AG08396 (cell line): ENCODE measurements at places on chromosomes 7 and 10.

DNA sequence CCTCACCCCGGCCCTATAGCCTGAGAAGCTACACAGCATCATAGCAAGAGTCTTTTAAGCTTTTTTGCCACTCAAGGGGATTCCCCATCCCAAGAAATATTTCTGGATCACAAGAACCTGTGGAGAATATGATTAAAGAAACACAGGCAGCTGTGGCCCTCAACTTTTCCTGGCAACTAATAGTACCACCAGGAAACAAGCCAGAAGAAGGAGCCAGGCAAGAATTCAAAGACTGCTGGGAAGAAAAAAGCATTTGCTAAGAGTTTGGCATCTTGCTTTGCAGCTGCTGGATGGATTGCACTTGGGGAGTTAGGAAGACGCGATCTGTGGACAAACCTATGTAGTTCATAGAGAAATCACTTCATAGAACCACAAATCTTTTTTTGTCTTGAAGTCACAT is 437.8 kb downstream of the PLXDC2 start:
- DNase-seq, result no peak

- DNase-seq, result no peak
Observed at GRCh38 chr7:28207486-28208158, 27.0 kb upstream of the JAZF1 start.

- DNase-seq, result no peak
Observed at GRCh38 chr10:6077071-6077675, 11.7 kb upstream of the RBM17 start.

- no peak for DNase-seq
Observed at GRCh38 chr10:72079356-72079755, 9.0 kb downstream of the SPOCK2 start.

GRCh38 chr7:92778972-92779371 is 57.4 kb downstream of the CDK6 start:
- no peak for DNase-seq

DNA sequence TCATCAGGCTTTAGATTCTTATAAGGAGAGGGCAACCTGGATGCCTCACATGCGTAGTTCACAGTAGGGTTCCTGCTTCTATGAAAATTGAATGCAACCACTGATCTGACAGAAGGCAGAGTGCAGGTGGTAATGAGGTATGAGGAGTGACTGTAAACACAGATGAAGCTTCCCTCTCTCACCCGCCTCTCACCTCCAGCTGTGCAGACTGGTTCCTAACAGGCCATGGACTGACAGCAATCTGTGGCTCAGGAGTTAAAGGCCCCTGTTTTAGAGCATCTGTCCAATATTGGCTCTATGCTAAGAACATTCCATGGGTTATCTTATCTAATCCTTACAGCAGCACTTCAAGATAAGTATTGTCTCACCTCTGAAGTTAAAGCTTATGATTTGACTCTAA is 213.5 kb upstream of the NRP1 start:
- DNase-seq, result no peak

GRCh38 chr7:131455001-131455400 is 101.4 kb downstream of the PODXL start:
- DNase-seq, result no peak

DNA sequence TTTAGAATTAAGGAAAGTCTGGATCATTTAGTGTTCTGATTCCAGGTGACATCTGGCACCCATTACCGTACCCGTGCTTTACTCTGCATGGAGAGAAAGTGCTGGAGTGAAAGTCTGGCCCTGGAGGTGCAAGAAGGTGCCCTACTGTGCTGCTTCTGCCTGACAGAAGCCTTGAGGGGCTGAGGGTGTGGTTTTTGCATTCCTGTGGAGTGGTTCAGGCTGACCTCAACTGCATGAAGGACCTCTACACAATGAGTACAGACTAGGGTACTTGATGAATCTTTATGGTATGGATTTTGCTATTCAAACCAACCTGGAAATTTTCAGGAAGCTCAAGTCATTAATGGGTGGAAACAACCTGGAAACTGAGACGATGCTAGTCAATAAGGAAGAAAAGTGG is 45.1 kb upstream of the GSAP start:
- no peak for DNase-seq

DNA sequence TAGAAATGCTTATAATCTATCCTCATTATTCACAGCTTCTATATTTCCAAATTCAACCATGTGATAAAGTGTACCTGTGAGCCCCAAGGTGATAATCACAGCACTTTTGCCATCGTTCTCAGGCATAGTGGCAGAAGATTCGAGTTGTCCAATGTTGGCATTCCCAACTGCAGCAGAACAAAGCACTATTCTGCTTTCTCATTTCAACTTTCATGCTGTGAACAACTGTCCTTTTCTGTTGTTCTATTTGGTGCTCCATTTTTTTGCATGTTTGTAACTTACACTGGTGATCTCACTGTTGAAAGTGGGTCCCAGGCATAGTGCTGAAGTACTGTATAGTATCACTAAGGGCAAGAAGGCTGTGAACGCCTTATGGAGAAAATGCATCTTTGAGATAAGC is 438.2 kb downstream of the PAXIP1 start:
- no peak for DNase-seq

DNA sequence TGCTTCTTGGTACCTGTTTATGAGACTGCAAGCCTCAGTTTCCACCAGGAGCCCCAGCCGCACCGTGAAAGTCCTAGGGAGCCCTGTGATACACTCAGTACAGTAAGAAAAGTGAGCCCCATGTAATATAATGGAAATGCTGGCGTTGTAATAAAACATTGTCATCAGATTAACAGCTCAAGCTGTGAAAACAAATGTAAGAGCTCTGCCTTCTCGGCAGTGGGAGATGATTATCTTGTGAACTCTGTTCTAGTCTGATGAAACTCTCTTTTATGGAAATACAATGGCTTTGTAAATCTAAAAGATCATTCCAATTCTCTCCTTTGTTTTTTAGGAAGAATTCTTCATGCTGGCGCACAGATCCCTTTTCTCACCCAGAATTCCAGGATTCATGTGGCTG is 299.9 kb downstream of the ABCA13 start:
- no peak for DNase-seq

- DNase-seq, result no peak
Observed at GRCh38 chr10:7329219-7329618, 81.6 kb downstream of the SFMBT2 start.

GRCh38 chr10:131436458-131436857 is 124.9 kb upstream of the TCERG1L start:
- no peak for DNase-seq

GRCh38 chr10:133242611-133243356 is 5.1 kb downstream of the VENTX start:
- DNase-seq, result peak; percentile 74

GRCh38 chr7:112743811-112744210 is 46.4 kb downstream of the TMEM168 start:
- DNase-seq, result no peak

DNA sequence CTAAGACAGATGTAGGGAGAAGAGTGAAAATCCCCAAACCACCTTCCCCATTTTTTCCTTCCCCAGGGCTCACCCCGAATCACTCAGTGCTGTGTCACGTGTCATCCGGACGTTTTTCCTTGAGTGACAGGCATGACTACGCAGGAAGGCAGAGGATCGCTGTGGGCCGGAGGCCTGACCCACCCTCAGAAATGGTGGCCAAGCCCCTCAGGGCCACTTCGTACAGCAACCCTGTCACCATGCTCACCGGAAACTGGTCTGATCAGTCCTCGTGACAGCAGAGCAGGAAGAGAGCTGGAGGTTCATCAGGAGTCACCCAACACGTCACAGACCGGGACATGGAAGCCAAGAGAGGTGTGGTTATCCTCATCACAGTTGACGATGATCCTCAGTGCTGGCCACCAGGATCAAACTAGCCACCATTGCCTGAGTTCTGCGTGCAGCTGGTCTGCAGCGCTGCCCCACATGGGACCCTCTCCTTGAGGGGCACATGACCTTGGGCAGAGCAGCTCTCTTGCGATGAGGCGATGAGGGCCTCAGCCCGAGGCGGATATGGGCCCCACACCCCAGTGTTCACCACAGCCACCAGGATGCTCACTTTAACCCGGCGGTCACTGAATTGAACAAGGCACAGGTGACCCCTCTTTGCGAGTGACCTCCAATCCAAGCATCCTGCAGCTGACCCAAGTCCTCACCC is 99.3 kb upstream of the INSIG1 start:
- no peak for DNase-seq

GRCh38 chr7:25859412-25860274 is 292.4 kb upstream of the NFE2L3 start:
- DNase-seq, result no peak

DNA sequence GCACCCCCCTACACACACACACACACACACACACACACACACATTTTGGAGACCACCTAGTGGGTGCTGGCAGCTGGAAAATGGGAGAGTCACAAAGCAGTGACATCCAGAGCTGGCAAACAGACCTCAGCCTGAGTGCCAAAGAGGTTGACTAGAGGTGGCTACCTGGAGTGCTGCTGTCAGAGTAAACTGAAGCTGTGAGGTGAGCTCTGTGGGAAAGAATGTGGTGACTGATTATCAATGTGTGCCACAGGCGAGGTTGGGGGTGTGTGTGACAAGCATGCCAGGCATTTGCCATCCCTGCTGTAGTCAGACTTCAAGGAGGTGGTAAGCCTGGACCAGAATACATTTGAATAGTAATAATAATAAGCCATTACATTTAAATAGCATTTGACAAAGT is 120.6 kb downstream of the SLIT1 start:
- no peak for DNase-seq

GRCh38 chr7:14294637-14295036 is 305.2 kb upstream of the ETV1 start:
- DNase-seq, result no peak

- DNase-seq, result no peak
Observed at GRCh38 chr10:16789261-16789660, 28.0 kb downstream of the RSU1 start.

- DNase-seq, result peak; percentile 72
Observed at GRCh38 chr7:128398016-128398840, 11.6 kb downstream of the IMPDH1 start.

GRCh38 chr7:123367484-123368122 is 166.8 kb downstream of the IQUB start:
- peak; percentile 5 for DNase-seq

DNA sequence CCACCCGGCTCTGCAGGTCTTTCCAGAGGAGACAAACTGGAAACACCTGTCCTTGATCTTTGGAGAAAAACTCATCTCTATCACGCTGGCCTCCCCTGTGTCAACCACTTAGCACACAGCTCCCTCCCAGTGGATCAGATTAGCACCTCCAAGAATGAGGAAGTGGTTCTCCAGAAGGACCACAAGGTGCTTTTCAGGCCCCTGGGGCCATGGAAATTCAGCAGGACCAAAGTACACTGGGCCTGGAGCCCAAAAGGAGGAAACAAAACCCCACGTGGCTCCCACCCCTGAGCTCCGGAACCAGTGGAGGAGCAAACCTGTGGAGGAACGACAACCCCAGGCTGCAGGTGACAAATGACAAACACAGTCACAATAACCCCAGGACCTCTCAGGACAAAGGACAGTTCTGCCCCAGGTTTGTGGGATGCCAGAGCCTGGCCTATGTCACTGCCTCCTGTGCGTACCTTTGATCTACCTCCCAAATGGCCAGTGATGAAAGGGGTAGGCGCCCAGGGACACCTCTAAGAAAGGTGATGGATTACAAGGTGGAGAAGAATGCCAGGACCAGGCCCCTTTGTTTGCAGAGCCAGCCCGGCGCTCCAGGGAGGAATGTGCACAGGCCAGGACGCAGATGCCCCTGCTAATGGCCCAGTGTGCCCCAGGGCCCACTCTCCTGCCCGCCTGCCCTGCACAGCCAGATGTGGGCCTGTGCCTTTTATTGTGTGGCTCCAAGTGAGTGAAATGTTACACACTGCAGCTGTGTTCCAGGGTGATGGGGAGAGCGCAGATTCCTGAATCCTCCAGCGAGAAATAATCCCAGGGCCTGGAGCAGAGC is 5.7 kb downstream of the TNS3 start:
- DNase-seq, result no peak
